Inflammatory macrophage treated with lipopolysaccharide for 4 hours (primary cell): ENCODE measurements at places on chromosomes 4 and X.
A peak's percentile ranks its signal among the peaks of the same experiment; 100 is the strongest.

DNA sequence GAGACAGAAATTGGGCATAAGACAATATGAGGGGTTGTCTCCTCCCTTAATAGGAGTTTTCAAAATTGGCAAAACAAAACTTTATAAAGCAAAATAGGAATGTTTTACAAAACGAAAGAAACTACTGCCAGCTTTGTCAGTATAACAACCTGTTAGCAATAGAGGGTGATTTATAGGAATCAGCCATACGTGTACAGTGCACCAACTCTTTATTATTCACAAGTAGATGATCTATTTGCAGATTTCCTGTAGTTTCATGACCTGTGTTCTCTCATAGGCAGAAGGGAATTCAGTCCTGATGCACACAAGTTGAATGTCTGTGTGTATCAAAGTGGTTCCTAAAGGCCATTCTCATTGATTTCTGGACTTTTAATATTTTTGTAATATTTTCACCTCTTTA is 116.3 kb downstream of the MFAP3L start:
- no peak for DNase-seq

- DNase-seq, result no peak
Measured at GRCh38 chr4:57059890-57060716, 50.1 kb downstream of the IGFBP7 start.

DNA sequence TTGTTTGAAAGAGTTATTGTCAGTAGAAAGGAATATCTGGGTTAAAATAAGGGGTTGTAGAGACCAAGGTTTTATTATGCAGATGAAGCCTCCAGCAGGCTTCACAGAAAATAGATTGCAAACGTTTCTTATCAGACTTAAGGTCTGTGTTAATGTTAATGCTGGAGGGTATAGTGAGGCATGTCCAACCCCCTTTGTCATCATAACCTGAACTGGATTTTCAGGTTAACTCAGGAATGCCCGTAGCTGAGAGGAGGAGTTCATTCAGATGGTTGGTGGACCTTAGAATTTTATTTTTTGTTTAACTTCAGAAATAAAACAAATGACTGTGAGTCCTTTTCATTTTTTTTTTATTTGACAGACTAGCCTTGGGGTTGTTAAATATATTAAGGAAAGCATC is 354.1 kb downstream of the GPM6A start:
- DNase-seq, result no peak

DNA sequence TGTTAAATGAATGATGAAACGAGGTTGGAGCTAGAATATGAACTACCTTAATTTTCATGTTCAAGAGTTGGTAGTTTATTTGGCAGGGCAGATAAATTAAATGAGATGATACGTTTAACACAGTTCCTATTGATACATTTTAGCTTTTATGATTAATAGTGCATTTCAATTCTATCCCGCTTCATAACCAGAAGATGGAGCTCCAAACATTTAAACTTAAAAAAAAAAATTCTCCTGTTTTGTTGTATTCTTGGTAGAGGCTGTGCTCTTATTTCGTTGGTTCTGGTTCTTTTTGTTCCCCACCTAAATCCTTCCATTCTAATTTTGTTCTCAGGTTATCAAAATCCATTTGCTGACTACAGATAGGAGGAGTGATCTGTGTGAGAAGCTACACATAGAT is 71.8 kb upstream of the PTPN13 start:
- no peak for DNase-seq

DNA sequence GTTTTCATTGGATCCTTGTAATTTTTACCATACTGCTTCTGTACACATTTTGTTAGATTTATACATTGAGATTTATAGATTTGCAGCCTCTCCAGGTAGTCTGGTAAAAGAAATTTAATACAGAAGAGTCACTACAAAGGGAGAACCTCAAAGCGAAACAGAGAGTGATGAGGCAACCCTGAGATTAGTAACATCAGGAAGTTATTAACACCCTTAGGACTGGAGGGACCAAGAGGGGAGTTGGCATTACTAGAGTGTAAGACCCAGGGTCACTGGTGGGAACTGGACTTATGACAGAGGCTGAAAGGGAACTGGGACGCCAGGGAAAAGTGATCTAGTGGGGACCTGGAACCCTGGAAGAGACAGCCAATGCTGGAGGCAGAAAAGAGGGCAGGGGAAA is 20.6 kb upstream of the MAML3 start:
- peak; percentile 77 for DNase-seq

GRCh38 chr4:81884986-81885385 is 413.3 kb upstream of the RASGEF1B start:
- peak; percentile 61 for DNase-seq

DNA sequence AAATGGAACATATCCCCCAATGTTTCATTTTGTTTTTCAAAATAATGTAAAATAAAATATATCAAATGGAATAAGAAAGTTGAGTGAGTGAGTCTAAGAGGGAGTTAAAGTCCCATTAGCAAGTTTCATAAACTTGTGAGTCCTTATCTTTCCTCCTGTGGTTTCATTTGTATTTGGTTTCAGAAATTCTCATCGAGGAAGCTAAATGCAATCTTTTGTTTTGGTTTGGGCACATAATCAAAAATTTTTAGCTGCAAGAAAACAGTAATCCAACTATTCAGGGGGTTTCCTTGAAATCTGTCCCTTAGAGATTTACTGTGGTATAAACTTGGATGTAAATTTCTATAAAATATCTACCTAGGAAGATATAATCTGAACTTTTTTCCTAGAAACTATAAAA is 124.2 kb downstream of the CAMK2D start:
- no peak for DNase-seq

- no peak for DNase-seq
Measured at GRCh38 chr4:1987721-1988326, 20.9 kb downstream of the NELFA start.

DNA sequence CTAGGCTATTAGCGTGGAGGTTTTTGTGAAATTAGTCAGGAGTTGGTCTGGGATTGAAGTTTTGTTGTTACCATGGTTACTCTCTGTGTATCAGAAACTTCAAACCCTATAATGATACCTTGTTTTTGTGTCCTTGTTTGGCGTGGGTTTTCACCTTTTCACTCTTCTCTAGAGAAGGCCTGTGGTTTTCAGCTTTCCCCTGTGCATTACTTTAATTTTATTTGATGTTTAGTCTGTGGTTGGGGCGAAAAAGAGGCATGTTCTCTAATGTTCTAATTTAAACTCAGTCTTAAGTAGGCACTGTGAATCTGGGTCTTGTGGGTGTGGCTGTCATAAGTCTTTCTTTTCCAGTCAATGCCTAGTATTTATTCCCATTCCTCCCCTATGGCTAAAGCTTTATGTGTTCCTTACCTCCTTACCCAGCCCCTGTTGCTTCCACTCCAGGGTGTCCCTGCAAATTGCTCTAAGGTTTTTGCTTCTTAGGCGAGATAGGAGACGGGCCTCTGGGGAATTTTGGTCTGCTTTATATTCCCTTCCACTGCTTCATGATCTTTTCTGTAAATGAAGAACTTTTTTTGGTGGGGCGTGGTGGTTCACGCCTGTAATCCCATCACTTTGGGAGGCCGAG is 326.3 kb upstream of the ZCCHC13 start:
- DNase-seq, result no peak

DNA sequence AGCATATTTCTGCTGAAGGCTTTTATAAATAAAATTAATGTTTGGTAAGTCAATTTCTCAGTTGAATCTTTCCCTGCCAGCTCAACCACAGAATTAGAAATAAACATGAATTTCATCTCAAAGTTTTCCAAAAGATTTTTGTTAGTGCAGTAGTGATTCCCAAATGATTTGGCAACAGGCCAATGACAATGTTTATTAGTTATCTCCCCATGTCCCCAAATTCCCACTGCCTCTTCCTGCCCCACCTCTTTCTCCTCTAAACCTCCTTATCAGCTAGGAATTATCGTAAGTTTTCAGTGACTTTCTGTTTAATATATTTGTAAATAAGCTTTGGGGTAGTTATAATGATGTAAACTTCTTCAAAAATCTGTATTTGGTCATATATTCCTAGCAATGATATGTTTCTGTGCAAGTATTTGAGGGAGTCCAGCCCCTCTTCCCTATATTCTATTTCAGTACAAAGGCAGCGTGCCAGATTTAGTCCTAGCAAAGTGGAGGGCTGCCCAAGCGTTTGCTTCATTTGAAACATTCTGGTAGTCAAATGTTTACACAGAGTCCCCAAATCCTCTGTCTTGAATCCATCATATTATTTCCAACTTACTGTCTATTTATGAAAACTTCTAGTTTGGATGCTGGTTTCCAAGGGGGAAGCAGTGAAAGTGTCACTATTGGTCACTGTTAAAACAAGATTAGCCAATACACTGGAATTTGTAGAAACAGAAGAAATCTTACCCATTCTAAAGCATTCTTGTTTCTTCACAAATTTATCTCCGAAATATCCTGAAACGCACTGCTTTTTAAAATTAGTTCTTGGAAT is 33.7 kb upstream of the ANKRD50 start:
- DNase-seq, result no peak

DNA sequence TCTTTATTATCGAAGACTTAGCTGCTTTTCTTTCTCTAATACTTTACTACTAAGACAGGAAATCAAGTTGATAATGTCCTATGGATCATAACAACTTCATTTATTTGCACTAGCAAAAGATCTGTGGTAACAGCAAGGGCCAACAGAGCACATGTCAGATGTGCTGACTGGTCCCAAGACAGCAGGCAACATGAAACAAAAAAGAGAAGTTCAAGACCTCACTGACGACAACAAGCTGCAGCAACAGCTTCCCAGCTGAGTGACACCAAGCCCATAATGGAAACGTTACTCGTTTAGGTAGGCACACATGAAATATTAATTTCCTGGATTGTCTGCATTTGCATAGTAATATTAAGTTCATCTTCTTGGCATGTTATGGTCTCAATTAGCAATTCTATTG is 126.9 kb downstream of the UNC5C start:
- DNase-seq, result no peak

DNA sequence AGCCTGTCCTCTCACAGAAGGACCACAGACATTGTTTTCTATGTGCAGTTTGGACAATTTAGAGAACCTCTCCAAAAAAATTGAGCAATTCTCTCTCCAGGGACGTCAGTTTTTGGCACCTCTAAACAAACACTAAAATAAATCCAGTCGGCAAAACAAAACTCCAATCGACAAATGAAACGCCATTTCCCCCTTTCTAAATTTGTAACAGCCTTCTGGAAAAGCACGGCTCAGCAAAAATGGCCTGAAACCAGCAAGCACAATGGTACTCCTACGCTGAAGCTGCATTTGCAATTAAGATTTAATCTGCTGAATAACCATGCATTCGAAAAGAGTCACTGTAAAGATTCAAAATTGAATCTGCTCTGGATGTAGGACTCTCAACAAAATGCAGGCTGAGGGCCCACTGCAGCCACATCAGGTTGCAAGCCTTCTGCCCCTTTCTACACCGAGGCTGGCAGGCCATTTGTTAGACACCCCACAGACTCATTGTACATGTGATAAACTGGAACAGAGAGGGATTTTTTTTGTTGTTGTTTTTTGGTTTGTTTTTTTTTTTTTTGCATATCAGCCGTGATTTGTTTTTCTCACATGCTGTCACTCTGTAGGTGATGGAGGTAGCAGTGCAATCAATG is 79.9 kb upstream of the MAP3K15 start:
- no peak for DNase-seq

DNA sequence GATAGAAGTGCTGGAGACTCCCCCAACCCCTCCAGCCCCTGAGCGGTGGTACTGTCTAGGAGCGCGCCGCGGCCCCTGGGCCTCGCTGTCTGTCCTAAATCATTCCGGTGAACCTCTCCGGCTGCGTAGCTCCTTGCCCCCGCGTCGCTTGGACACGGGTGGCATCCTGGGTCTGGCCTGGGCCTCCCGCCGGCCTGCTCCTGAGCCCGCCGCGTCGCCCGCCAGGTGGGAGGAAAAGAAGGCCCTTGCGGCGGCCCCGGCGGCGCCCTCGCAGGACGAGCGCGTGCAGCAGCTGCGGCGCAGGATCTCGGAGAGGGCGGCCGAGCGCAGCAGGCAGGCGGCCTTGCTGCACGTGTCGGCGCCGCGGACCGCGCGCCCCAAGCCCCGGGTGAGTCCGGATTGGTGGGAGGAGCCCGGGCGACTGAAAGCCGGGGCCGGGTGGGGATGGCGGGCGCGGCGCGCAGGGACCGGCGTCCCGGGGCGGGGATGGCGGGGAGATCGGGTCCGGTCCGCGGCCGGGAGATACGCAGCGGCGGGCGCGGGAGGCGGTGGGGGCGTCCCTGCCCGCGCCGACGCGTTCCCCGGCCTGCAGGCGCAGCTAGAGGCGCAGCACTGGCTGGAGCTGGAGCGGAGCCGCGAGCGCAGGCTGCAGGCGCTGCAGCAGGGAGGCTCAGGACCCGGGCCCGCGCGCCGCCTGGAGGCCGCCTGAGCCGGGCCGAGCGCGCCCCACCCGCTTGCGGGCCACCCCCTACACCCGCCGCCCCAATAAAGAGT is 6.5 kb upstream of the RNF4 start:
- peak; percentile 59 for DNase-seq

DNA sequence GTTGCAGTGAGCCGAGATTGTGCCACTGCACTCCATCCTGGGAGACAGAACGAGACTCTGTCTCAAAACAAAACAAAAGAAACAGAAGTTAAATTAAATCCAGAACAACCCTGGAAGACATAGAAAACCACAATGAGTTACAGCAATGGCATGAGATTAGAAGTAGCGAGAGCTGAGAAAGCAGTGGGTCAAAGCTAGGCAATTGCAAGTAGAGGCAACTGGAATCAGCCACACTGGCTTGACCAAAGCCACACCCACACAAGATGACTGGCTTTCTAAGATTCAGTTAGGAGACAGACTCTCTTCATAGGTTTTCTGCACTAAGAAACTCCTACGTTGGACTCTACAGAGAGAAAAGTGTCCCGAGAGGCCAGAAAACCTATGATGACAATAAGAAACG is 443.0 kb downstream of the GPM6A start:
- DNase-seq, result no peak

DNA sequence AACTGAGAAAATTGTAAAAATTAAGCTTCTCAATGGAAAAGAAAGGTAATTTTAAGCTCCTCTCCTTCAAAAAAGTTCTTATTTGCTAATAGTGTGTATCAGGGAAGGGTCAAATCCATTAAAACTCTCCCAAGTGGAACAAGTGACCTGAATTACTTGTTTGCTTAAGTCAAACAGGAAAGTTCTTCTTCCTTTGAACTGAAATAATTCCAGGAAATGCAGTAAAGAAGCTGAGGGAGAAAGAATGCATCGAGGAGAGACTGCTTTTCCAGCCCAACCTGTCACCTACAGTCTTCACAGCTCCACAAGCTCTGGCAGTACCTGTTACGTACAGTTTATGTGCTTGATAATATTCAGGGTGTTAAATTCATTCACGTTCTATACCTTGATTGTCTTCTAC is 131.1 kb downstream of the KLHL8 start:
- DNase-seq, result no peak

GRCh38 chr4:30427932-30428331 is 292.2 kb upstream of the PCDH7 start:
- DNase-seq, result no peak
